ENCODE measurements at places on chromosomes 11 and 22.

DNA sequence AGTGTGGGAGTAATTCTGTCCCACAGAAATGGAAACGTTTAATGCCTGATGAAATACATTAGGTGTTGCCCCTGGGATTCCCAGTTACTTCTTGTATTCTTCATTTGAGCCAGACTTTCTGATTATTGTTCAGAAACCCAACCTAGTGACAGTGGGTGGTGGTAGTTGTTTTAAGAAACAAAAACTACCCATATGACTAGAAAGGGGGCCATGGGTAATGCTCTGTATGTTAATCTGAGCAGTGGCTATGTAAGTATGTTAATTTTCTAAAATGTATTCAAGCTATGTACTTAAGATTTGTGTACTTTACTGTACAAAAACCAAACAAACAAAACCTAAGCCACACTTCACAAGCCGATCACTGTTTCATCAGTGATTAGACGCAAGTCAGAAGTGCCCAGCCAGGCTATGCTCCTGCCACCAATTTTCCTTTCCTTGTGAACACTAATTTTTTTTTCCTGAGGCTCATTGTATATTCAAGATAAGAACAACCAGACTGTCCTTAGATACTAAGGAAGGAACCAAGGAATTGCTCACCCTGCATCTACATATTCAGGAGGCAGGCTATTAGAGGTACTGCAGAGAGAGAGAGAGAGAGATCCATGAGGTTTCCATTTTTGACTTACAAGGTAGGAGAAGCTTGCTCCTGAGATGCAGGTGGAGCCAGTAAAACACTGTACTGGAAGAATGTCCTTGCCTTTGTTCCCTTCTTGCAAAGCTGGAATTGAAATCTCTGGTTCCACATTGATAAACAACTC is 122.7 kb downstream of the DBX1 start:
- DNase-seq, result no peak

GRCh38 chr22:37020192-37020479 is 594 bp downstream of the MPST start:
- no peak for DNase-seq

DNA sequence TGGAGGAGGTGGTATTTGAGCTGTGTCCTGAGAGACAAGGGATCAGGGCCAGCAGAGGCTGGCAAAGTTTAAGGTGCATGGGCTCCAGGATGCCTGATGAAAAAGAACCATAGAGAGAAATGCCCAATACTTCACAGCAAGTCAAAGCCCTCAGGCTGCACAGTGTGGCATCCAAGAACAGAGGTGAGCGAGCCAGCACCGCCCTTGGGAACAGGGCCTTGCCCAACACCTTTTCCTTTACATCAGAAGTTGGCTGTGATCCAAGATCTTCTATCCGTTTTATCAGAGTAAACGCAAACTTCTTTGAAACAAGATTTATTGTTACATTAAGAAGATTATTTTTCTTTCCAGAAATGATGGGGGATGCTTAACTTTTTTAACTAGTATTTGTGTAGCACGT is 1.4 kb downstream of the B3GNT6 start:
- DNase-seq, result no peak

- DNase-seq, result no peak
These were observed 8.8 kb upstream of the OR9I1 start for GRCh38 chr11:58134151-58134550.

GRCh38 chr11:112465433-112466024 is 204.9 kb upstream of the PLET1 start:
- DNase-seq, result no peak

- DNase-seq, result no peak
These were observed 1228.6 kb downstream of the LRRC4C start for GRCh38 chr11:40230821-40231220.

GRCh38 chr11:45663486-45664375 is 1.7 kb downstream of the CHST1 start:
- DNase-seq, result no peak

GRCh38 chr11:129141748-129142523 is 50.2 kb downstream of the ARHGAP32 start:
- no peak for DNase-seq

- no peak for DNase-seq
These were observed 12.8 kb downstream of the PTPRJ start for GRCh38 chr11:47992959-47993820.

DNA sequence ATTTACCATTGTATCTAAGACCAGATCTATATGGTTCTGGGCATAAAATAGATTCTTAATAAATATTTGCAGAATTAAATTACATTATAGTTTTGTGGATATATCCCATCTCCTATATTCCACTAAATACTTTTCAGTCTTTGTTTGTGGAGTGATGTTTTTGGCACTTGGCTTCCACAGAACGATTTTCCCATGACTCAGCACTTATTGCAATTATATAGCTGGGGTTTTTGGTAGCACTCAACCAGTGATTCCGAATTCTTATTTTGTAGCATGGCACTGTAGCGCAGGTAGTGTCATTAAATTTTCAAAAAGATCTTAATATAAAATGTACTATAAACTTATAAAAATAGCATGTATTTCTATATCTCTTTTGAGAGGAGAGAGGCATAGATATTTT is 221.2 kb downstream of the TRPC6 start:
- no peak for DNase-seq

DNA sequence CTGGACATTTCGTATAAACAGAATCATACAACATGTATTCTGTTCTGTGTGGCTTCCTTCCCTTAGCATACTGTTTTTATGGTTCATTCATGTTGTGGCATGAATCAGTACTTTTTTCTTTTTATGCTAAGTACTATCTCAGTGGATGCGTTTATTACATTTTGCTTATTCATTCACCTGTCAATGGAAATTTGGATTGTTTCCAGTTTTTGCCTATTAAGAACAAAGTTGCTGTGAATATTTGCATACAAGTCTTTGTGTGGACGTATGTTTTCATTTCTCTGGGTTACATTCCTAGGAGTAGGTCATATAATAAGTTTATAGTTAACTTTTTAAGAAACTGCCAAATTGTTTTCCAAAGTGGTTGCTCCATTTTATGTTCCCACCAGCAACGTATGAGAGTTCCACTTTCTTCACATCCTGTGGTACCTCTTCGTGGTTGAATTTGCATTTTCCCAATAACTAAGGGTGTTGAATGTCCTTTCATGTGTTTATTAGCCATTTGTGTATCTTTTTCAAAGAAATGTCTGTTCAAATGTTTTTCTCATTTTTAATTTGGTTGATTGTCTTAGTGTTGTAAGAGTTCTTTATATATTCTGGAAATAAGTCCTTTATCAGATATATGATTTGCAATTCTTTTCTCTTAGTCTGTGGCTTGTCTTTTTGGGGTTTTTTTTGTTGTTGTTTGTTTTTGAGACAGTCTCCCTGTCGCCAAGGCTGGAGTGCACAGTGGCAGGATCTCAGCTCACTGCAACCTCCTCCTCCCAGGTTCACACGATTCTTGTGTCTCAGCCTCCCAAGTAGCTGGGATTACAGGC is 46.0 kb upstream of the MICAL2 start:
- no peak for DNase-seq

GRCh38 chr22:36946421-36947158 is 33.2 kb downstream of the CSF2RB start:
- no peak for DNase-seq

DNA sequence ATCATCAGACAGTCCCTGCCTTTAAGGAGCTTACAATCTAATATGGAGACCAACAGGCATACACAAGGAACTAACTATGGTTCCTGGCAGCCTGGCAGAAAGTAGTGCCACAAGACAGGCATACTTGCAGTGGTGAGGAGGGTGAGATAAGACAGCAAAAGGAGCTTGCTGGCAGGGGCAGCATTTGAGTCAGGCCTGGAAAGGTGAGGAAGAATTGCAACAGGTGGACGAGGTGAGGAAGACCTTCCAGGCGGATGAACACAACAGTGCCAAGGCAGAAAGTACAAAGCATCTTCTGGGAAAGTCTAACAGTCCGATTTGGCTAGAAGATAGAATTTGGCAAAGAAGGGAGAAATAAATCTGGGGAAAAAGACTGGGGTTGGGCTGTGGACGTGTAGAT is 4.3 kb downstream of the DNAL4 start:
- DNase-seq, result no peak

GRCh38 chr11:75241906-75242644 is 1.5 kb downstream of the TPBGL start:
- no peak for DNase-seq

GRCh38 chr22:18971321-18971751 is 35.2 kb upstream of the PRODH start:
- no peak for DNase-seq

DNA sequence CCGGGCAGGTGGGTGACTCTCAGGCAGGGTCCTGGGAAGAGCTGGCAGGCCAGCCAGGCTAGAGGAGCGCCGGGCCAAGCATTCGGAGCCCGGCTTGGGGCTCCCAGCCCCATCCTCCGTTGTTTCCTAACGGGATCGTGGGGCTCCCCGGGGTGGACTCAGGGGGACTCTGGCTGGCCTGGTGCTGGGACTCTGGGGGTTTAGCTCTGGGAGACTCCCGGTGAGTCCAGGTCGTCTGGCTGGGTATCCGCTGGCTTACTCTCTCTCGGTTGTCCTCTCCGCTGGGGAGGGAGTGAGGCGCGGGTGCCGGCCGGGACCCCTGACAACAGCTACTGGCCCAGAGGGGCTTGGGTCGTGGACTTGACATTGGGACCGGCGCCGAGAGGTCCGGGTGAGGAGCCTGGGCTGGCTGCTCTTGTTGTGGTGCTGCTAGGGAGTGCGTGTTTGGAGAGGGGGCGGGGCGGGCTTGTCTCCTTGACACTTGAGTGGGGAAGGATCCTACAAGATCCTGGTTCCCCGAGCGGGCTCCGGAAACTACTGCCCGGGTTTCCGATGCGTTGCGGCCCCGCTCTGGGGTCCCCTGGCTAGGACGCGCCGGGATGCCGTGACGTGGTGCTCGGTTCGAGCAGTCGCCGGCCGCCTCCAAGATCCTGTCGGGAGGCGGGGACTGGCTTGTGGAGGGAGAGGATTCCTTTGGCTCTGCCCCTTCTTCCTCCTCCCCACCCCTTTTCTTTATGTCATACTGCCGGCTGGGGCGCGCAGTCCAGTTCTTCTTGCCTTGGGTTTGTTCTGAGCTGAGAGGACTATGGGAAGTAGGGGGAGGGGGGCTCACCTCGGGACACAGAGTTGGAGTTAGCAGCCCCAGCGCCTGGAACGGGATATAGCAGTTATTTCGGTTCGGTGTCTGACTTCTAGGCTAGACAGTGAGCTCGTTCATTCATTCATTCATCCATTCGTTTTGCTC is 585 bp downstream of the EMSY start:
- DNase-seq, result peak; percentile 35

GRCh38 chr11:30960387-30960992 is 374.3 kb upstream of the MPPED2 start:
- DNase-seq, result no peak

DNA sequence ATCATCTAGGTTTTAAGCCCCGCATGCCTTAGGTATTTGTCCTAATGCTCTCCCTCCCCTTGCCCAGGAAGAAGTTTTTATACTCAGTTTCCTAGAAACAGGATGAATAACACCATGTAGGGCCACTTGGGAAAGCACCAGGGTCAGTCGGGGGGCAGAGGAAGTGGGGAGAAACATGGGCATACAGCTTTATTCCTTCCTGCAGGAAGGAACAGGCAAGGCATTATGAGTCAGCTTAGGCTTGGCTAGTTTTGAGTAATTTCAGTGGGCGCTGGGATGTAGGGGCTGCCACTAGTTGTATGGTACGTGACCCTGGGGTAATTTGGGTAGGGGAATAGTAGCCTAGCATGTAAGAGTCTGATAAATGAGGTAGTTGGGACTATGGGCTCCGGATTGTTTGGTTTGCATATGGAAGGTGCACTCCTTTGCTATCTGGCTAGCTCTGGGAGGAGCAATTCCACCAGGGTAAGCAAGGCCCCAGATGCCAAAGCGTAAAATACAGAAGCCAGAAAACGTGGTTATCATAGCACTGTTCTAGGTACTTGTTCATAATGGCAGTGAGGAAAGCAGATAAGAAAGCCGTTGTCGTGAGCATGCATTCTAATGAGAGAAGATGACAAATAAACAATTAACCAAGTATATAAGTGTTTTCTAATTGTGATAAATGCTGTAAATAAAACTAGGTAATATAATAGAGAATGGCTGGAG is 24.8 kb downstream of the ACER3 start:
- no peak for DNase-seq

GRCh38 chr11:116557282-116557681 is 215.5 kb downstream of the BUD13 start:
- DNase-seq, result no peak

- DNase-seq, result no peak
These were observed 232.2 kb downstream of the GUCY1A2 start for GRCh38 chr11:106785913-106786650.

DNA sequence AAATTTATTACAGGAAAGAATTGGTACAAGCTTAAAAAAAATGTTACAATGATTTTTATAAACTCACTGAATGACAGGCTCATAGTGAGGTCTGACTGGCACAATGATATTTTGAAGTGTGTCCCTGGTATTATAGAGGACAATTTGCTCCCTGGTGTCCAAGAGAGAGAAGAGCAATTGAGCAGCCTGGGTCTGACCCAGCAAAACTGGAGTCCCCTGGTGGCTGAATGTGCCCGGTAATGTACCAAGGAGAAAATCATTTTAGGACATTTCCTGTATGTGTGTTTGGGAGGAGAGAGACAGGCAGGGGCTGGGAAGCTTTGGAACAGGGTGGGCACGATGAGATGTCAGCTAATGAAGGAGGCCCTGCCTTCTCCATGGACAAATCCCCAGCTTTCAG is 125.3 kb downstream of the APOL5 start:
- DNase-seq, result no peak

- no peak for DNase-seq
These were observed 3.9 kb upstream of the BCL2L13 start for GRCh38 chr22:17634696-17635095.

- DNase-seq, result no peak
These were observed 52.6 kb upstream of the NAV2 start for GRCh38 chr11:19660076-19660475.

DNA sequence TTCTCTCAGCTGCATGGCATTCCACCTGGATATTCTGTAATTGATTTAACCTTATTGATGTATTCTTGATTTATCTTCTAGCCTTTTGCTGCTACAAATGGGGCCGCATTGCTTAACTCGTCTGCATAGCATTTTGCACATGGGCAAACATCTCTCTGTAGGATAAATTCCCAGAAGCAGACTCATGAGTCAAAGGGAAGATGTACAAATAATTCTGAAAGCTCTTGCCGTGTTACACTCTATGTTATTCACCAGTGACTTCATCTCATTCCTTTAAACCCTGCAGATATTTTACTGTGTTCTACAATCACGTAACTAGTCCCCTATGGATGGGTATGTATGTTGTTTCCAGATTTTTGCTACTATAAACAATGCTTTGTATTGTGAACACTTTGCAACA is 112.7 kb downstream of the SEZ6L start:
- no peak for DNase-seq

- no peak for DNase-seq
These were observed 217.8 kb downstream of the KIRREL3 start for GRCh38 chr11:126782810-126783209.
